Suppressor macrophage (primary cell): ENCODE measurements at places on chromosomes 11 and 22.

DNA sequence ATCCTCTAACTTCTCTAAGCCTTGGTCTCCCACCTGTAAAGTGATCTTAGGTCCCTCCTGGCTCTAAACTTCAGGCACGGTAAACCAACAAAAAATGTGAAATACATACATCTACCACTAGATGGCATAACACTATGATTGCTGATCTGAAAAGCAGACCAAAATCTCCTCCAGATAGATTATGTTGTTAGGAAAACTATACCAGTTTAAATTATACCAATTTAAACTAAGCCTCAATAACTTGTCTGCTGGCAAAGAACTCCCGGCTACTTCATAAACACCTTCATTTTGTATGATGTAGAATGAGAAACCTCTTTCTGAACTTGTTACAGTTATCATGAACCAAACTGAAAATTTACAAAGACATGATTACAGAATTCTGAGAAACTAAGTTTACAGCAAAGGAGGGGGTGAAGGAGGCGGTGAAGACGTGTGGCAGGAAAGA is 85.9 kb downstream of the SBF2 start:
- DNase-seq = peak; percentile 70

- no peak for DNase-seq
Measured at GRCh38 chr11:58003591-58003990, 20.1 kb upstream of the OR9Q1 start.

GRCh38 chr11:37858398-37858797 is 1260.4 kb upstream of the RAG2 start:
- DNase-seq = no peak

- no peak for DNase-seq
Measured at GRCh38 chr11:113781682-113782081, 2.1 kb downstream of the CLDN25 start.

DNA sequence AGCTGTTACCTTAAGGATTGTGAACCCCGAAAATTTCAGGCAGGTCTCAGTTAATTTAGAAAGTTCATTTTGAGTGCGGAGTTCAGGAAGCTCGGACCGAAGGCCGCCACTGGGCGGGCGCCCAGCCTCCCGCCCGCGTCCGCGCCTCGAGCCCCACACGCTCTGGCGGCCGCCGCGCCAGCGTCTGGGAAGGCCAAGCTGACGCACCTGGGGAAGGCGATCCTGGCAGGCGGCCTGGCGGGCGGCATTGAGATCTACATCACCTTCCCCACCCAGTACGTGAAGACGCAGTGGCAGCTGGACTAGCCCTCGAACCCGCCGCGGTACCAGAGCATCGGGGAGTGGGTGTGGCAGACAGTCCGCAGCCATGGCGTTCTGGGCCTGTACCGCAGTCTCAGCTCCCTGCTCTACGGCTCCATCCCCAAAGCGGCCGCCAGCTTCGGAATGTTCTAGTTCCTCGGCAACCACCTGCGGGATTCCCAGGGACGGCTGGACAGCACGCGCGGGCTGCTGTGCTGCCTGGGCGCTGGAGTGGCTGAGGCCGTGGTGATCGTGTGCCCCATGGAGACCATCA is 79.5 kb downstream of the CCDC83 start:
- no peak for DNase-seq

GRCh38 chr22:40679249-40679963 is at the start of gene MCHR1:
MCHR1 (plus strand) TSS chr22:40679484; CDS start chr22:40679653, 169 bp downstream.
- DNase-seq = peak; percentile 30

GRCh38 chr11:128925250-128925600 is 17.4 kb downstream of the TP53AIP1 start:
- no peak for DNase-seq

GRCh38 chr11:103326070-103326794 is 217.0 kb downstream of the DYNC2H1 start:
- peak; percentile 80 for DNase-seq

DNA sequence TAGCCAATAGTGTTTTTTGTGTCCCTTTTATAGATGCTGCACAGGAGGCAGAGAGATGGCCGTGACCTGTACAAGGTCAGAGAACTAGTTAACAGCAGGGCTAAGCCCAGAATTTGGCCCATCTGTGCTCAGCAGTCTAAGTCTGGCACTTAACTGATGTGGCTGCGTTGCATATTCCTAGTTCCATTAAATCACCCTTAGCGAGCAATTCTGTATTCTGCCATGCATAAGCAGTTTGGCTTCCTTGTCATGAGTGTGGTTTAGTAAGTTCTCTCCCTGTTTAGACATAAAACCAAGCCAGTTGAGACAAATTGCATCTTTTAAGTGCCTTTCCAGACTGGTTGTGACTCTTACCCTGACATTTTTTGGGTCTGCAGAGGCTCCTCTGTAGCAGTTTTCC is 230.6 kb upstream of the TENM4 start:
- no peak for DNase-seq

DNA sequence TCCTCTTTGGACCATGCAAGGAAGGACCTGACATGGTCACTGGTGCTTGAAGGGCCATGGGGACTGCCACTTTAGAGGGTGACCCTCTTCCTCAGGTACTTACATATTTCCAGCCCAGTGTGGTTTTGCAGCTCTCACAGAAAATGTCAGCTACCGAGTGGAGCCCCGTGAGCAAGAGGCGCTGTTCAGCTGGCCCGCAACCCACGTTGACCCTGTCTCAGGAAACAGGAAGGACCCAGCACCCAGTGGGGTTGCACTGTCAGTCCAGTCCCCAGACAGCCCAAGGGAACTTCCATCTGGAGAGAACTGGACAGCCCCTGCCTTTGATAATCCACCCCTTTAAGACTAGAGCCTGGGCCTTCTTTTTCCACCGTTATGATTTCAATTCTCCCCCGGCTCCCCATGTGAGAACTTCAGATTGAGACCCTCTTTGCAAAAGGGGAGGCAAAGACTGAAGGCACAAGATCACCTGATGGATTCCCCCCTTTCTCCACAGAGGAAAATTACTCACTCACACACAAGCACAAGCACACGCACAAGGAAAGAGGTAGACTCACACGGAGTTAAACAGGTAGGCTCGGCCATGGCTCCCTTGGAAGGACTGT is 3.4 kb downstream of the YPEL4 start:
- peak; percentile 85 for DNase-seq

- no peak for DNase-seq
Measured at GRCh38 chr22:45976254-45977002, 534 bp downstream of the WNT7B start.
